ENCODE measurements at places on chromosomes 7 and 10. TPM values are rescaled to one million over a fixed set of nuclear protein-coding genes. Genes with fewer than 3 reads are reported as not detected.

Gene OPN1SW
- not detected for total RNA-seq

Gene PNLIPRP2
- not detected for total RNA-seq

Gene PIK3CG
- total RNA-seq = 1.6 TPM

Gene SH2B2
- total RNA-seq = 0.67 TPM

Gene HMX2
- not detected for total RNA-seq

Gene MUC12
- total RNA-seq = not detected

Gene MAD1L1
- 17.9 TPM for total RNA-seq

Measured in Right ventricle myocardium superior (tissue), 1 donor.